ENCODE measurements at places on chromosomes 12 and 14. TPM values are rescaled to one million over a fixed set of nuclear protein-coding genes. Genes with fewer than 3 reads are reported as not detected.

DNA sequence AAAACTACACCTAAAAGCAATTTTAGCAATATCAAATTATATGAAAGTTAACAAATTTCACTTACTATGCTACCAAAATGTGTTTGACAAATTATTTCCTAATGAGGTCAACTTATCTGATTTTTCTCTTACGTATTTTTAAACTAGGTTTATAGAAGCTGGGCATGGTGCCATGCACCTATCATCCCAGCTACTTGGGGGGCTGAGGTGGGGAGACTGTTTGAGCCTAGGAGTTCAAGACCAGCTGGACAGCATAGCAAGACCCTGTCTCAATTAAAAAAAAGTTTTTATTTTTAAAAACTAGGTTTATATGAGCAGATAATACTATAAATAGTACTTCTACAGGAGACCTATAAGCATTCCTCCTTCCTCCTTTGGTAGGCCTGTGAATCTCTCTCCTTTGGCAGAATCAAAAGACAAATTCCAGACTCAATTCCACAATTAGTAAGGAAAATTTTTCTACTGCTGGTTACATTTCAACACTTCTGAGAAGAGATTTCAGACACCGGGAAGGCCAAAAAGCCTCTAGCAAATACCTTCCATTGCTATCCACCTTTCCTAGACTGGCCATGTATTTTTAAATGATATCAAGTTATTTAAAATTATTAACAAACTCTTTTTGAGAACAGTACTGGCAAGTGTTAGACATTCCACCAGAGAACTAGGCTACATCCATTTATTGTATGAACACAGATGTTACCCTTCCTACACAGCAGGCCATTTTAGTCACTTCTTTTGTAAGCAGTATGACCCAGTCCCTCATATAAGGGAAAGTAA lies 34.4 kb downstream of the CDK17 start:
- DNase-seq: no peak

The POU6F1 gene
- total RNA-seq: 14.5 TPM

DNA sequence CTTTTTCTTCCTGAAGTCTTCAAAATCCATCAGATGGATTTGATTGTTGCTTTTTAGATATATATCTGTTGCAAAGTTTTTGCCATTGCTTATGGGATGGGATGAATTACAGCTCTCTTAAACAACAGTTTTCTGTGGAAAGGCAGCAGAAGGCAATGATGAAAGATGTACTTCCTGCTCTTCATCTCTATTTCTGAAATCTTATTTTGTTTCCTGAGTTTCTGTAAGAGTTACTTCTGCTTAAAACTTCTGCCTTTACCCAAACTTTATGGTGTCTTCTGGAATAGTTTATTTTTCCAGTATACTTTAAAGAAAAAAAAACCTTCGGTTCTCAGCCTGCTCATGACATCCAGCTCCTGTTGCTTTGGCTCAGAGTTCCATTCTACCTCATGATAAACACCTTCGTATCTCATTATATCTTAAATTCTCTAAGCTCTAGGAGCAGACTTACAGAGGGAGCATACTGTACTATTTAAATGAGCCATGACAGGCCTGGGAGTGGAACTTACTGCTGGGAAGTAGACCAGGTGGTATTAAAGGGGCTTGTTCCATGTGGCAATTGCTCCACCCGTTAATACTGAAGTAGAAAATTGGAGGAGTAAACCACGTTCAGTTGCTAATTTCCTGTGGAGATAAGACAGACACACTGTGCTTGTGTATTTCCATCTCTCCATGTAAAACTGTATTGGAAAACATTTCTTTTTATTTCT lies 288.4 kb downstream of the FBXL14 start:
- DNase-seq: no peak

DNA sequence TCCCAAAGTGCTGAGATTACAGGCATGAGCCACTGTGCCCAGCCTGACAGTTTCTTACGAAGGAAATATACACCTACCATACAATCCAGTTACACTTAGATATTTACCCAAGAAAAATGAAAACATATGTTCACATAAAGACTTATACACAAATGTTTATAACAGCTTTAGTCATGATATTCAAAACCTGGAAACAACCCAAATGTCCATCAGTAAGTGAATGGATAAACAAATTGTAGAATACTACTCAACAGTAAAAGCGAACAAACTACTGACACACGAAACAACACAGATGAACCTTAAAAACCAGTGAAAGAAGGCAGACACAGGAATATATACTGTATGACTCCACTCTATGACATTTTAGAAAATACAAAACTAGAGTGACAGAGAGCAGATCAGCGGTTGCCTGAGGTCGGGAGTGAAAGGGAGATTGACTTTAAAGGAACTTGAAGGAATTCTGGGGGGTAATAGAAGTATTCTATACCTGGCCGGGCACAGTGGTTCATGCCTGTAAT lies 83.6 kb downstream of the SPRING1 start:
- no peak for DNase-seq

GRCh38 chr14:52307376-52307775 lies 6.7 kb upstream of the PTGER2 start:
- no peak for DNase-seq

- no peak for DNase-seq
These were observed 582 bp downstream of the SGPP1 start for GRCh38 chr14:63727231-63727735.

The CELA1 gene
- total RNA-seq: not detected

The TPH2 gene
- 0.55 TPM for total RNA-seq

The PARP2 gene
- total RNA-seq: 36.8 TPM

DNA sequence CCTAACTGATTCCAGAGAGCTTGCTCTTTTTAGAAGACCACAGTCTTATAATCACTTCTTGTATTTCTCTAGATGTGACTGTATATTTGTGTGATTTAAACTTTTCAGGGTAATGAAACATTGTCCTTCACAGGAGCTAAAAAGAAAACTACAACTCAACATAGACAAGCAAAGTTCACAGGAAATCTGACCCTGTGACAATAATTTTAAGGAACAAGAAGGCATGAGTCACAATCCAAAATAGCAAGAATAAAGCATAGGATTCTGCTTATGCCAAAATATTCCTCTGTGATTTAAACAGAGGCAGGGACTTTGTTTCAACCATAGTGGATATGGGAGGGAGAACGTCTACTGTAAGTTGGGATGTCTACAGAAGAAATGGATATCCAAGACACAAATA lies 44.3 kb downstream of the GPR65 start:
- DNase-seq: no peak

- DNase-seq: peak; percentile 84
These were observed 4.7 kb upstream of the CRIP1 start for GRCh38 chr14:105481886-105482457.

- no peak for DNase-seq
These were observed 23.2 kb downstream of the GPR68 start for GRCh38 chr14:91221270-91221669.
